Dermis microvascular lymphatic vessel endothelial cell (primary cell): ENCODE measurements at places on chromosomes 3 and 15. TPM values are rescaled to one million over a fixed set of nuclear protein-coding genes. Genes with fewer than 3 reads are reported as not detected.

GRCh38 chr3:182484682-182485081 lies 308.6 kb upstream of the ATP11B start:
- no peak for DNase-seq

The MESP1 gene
- under 0.01 and 0.13 TPM in 2 replicates for total RNA-seq

The VWA5B2 gene
- total RNA-seq, result not detected in 2 replicates

GRCh38 chr3:150875548-150875947 lies 29.7 kb downstream of the MINDY4B start:
- no peak for DNase-seq

The LRRC34 gene
- 0.76 and 3.1 TPM in 2 replicates for total RNA-seq

DNA sequence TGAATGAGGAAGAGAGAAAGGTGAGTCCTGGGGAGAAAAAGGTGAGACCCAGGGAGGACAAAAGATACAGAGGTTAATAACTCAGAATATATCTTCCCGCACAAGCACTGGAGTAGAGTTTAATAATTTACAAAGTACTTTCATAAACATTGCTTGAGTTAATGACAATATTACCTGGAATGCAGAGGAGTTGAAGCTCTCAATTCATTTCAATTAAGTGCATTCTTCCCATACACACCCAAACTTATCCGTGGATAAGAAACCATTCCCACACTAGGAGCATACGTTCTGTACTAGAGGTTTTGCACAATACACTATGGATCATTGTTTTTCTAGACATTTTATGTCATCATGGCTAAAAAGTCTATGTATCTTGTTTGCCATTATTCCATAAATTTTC lies 23.3 kb upstream of the KNG1 start:
- no peak for DNase-seq

The CCDC9B gene
- total RNA-seq, result 6.5 and 13.3 TPM in 2 replicates

- DNase-seq, result no peak
Observed at GRCh38 chr3:30185872-30186271, 420.5 kb upstream of the TGFBR2 start.

- no peak for DNase-seq
Observed at GRCh38 chr15:23411841-23412240, 35.2 kb downstream of the GOLGA6L2 start.

DNA sequence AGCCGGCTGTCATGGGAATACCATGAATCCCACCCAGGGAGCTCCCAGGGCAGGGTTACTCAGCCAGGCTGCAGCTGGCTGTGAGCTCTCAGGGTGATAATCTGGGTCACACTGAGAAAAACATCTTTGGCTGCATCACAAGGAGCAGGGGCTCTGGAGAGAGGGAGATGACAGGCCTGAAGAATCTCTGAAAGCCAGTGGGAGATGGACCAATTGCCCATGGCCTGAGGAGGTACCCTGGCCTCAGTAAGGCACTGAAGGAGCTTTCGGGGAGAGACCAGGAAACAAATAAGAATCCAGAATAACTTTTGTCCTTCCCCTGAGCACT lies 28.2 kb upstream of the GOLGA6C start:
- no peak for DNase-seq

- DNase-seq, result no peak
Observed at GRCh38 chr3:170244576-170244975, 22.4 kb downstream of the PRKCI start.

- no peak for DNase-seq
Observed at GRCh38 chr15:92095693-92096092, 242.2 kb downstream of the SLCO3A1 start.

GRCh38 chr3:155024006-155024638 lies 56.0 kb upstream of the MME start:
- DNase-seq, result no peak

- DNase-seq, result no peak
Observed at GRCh38 chr3:74643636-74644035, 29.2 kb upstream of the CNTN3 start.

- no peak for DNase-seq
Observed at GRCh38 chr15:48868023-48868422, 9.9 kb upstream of the EID1 start.

The GASK1A gene
- under 0.01 TPM in 1 of 2 replicates, not detected in the other for total RNA-seq

DNA sequence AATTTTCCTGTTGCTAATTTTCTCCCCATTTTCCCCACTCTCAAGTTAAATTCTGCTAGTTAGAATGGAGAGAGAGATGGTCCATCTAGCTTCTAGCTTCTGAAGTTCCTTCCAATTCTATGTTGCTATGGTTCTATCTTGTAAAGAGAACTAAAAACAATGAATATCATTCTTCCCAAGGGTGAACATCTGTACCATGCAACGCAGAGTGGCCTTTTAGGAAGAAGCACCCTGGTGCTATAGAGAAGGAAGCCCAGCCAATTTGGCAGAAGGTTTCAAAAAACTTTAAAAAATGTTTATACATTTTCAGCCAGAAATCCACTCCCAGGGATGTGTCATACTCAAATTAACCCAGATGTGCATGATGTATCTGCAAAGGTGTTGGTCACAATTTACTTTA lies 149.1 kb downstream of the SEMA6D start:
- no peak for DNase-seq

The SATB1 gene
- total RNA-seq, result 3.3 and 5.6 TPM in 2 replicates

The ASB7 gene
- 11.6 and 15.7 TPM in 2 replicates for total RNA-seq

DNA sequence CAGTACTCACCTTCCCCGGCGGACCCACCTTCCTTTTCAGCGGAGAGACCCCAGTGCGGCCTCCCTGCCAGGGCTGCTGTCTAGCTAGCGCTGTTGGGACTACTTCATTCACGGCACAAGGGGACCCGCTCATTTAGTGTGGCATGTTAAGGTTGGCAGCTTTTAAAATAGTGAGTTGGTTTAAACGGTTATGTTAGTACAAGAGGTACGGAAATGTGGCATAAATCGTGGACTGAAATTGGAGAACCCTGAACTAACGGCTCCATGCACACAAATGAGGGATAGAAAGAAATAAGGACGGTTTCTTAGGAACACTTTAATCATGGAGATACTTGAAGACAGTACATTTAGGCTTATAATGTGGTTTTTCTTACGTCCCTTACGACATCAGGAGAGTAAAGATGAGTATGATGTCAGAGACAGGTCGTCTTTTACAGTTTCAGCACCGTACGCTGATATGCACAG lies 752 bp downstream of the CEP63 start:
- DNase-seq, result peak; percentile 43

- DNase-seq, result no peak
Observed at GRCh38 chr3:189641776-189642175, 10.6 kb downstream of the TP63 start.

DNA sequence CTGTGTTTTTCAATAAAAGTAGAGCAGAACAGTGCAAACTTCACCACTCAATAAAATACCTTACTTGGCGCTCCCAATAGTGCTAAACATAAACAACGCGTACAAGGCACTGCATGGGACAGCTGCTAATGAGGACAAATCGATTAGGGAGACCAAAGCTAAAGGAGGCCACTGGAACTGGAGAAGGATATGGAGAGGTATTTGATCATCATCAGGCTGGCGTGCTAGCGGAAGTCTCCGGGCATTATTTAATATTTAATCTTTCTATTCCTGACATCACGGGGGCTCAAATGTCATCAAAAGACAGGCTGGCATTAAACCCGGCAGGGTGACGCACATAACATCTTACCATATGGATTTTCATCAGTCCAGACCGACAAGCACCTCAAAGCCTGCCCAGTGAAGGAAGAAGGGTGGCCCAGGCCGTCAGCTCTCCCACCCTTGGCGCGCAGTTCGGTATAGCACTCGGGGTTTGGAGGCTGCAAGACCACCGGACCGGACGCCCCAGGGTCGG lies 604 bp downstream of the CCPG1 start:
- no peak for DNase-seq

The GP5 gene
- 0.13 TPM in 2 replicates for total RNA-seq

DNA sequence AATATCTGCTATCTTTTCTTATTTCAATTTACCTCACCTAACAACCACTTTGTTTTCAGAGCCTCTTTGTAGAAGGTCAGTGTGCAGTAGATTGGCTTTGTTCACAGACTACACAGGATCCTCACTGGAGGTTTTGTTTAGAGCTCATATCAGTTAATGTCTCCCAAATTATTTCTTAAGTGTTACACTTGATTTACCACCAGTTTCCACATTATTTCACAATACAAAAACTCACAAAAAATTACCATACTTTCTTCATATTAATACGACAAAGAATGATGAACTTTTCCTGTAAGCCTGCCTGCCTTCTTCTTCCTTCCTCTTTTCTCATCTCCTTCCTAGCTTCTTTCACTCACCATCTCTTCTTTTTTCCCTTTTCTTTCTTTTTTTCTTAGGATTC lies 133.3 kb downstream of the ALCAM start:
- no peak for DNase-seq

- DNase-seq, result peak; percentile 63
Observed at GRCh38 chr3:129690406-129690805, 83.9 kb upstream of the PLXND1 start.

The ABI3BP gene
- total RNA-seq, result 6.4 and 16.2 TPM in 2 replicates

- DNase-seq, result no peak
Observed at GRCh38 chr15:62644889-62645742, 397.4 kb upstream of the TPM1 start.
